WTC11 (cell line): ENCODE measurements at places on chromosomes 3 and 15.

DNA sequence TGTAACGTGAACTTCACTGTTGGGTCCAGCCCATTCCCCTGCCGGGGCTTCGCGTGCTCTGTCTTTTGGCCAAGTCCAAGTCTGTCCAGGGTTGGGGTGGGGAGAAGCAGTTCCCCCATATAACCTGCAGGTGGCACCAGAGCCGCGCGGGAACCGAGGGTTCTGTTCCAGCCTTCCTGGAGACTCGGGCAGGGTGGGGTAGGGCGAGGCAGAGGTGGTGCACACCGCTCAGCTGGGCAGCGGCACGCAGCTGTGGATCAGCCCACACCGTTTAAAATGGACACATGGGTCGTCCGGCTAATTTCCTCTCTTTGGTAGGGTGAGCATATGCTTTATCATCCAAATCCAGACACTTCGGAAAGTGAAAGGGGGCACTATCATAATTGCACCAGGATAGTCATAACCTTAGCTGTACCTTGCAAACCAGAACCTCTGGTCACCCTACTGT lies 118.1 kb downstream of the TBC1D2B start:
- peak; percentile 95 for DNase-seq

DNA sequence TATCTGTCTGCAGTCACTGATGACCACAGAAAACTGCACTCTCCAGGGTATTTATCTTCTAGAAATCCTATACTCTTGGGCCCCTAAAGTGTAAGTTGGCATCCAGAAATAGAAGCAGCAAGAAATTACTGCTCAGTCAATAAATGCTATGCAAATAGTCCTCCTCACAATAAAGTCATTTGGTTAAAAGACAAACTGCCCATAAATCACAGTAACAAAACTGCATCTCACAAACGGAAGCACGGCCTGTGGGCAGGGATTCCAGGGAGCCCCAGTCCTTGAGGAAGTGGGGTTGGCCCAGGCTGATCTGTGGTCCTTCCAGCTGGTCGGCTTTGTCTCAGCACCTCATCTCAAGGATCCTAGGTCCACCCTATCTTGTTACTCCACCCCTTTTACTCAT lies 29.7 kb upstream of the SPATA12 start:
- no peak for DNase-seq

GRCh38 chr3:88713233-88713691 lies 394.2 kb upstream of the EPHA3 start:
- no peak for DNase-seq

- DNase-seq = no peak
These were observed 89.3 kb downstream of the SLCO3A1 start for GRCh38 chr15:91942720-91943394.

GRCh38 chr3:115709931-115710330 lies 86.6 kb downstream of the GAP43 start:
- no peak for DNase-seq

DNA sequence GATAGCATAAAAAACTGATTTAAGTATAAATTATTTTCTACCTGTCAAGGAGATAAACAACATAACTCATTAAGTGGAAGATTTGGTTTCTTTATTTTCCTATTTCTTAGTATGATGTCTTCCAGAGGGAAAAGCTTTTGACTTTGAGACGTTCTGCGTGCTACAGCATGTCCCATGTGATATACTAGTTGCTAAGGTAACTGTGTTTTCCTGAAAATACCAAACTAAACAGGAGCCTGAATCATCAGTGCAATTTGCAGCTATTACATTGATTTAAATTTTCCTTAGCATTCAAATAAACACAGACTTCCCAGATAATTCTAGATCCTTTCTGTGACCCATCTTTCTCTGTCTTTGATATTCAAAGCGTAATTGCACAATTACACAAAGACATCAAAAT lies 117.7 kb upstream of the P2RY1 start:
- DNase-seq = no peak

- DNase-seq = no peak
These were observed 35.9 kb downstream of the CFAP91 start for GRCh38 chr3:119738741-119739140.

DNA sequence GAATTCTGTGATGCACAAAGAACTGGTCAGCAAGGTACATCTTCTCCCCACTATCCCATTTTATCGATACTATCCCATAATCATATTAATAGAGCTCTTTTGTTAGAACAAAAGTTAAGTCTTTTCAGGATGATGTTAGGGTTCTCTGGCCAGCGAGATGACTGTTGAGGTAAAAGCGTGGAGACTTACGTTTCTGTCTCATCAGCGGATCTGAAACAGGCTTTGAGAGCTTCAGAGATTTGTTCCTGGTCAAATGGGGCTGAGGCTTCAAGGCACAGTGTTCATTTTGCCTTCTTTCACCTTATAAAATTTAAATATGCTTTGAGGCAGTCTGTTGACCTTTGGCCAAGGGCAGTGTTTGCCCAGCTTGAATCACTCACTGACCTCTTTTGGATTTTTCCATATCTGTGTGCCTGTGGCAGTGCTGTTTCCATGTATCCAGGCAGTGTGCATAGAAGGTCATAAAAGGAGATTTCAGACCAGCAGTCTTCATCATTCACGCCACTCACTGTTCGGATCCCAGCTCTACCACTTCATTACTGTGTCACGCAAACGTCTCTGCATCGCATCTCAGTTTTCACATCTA lies 3.1 kb downstream of the ADAMTSL3 start:
- no peak for DNase-seq
